Small intestine (tissue), 16 donors: ENCODE measurements at places on chromosomes 2 and 18.

DNA sequence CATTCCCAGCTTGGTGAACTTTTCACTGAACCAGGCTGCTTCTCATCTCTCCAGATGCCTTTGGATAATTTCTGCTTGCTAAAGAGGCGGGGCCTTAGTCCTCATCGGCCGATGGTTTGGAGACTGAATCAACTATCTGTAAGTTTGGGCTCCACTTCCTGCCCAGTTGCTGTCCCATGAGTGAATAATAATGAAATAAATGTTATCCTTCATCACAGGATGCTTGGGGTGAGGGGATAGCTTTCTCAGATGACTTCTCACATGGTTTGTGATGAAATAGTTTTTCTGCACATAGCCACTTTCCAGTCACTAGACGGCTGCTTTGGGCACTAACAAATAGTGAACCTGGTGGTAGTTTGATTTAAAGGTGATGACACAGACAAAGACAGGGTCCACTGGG is 376.6 kb upstream of the TRIB2 start:
- DNase-seq: no peak

DNA sequence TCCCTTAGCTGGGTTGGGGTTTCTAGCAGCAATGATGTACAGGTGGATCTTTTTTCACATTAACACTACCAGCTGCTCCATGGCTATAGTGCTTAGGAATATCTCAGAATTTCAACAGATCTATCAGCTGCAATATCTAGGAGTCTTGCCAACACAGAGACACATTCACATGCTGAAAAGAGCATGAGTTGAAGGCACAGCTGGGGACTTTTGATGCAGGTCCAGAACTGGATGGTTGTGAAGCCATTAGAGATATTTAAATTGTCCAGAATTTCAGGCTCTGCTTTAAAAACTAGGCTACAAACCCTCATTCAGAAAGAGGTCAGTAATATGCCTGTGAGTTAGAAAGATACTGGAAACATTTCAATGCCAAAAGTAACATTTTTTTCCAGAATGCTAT is 122.2 kb upstream of the CCDC195 start:
- DNase-seq: no peak

GRCh38 chr2:159546716-159547430 is 69.5 kb downstream of the BAZ2B start:
- no peak for DNase-seq

DNA sequence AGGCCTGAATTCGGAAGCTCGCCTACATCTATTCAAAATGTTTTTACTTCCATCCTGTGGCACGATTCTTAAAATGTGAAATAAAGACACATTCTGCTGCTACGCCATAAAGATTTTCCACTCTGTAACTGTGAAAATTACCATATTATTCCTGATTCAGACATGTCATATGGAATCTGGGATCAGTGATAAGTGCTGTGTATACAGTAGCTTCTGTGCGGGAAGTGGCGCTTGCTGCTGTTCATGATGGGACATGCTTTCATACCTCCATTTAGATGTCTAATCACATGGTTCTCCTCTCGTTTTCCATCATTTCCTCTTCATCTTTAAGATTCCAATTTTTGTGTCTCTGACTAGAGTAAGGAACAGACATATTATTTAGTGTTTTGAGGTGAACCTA is 163.2 kb downstream of the TMEM182 start:
- DNase-seq: no peak

DNA sequence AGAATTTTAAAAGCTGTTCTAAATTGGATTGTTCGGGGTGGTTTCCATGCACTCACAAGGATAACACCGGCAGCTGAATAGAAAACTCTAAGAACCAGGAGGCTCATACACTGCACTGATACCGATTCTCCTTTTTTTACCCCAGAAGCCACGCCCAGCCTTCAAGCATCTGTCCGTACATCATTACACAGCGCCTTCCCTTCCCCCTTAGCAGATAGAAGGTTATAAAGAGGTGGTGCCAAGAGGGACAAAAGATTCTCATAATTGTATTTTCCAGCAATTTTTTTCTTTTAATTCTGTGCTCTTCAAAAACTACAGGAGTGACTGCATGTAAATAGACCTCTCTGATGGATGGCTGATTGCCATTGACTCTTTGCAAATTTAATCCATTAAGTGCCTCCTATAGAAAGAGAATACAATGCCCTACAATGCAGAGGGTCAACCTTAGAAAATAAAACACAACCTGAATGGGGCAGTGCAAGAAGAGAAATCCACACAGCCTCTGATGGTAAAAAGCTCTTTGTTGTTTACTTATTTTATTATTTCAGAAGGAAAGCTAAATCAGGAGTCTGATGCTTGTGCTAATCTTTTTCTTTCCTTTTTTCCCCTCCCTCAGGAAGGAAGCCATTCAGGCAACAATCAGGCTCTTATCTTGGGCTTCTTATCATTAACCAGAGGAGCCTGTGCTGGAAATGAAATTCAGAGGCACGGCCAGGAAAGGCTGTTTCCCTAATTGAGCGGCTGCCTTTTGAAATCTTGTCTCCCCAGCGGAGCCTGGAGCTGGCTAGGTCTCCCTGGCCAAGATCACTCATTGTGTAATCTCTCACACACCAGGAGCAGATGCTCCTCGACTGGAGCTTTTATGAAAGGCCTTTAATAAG is 198.9 kb upstream of the NABP1 start:
- DNase-seq: peak; percentile 78

- peak; percentile 85 for DNase-seq
Measured at GRCh38 chr18:23888881-23889280, 125.7 kb upstream of the TTC39C start.

- DNase-seq: no peak
Measured at GRCh38 chr2:46050027-46050426, 247.2 kb upstream of the EPAS1 start.

- DNase-seq: no peak
Measured at GRCh38 chr2:69943000-69943842, 18.2 kb downstream of the ASPRV1 start.

- DNase-seq: no peak
Measured at GRCh38 chr2:190984595-190984994, 29.4 kb downstream of the STAT1 start.

- DNase-seq: peak; percentile 59
Measured at GRCh38 chr2:157497638-157498314, 53.9 kb upstream of the CYTIP start.

DNA sequence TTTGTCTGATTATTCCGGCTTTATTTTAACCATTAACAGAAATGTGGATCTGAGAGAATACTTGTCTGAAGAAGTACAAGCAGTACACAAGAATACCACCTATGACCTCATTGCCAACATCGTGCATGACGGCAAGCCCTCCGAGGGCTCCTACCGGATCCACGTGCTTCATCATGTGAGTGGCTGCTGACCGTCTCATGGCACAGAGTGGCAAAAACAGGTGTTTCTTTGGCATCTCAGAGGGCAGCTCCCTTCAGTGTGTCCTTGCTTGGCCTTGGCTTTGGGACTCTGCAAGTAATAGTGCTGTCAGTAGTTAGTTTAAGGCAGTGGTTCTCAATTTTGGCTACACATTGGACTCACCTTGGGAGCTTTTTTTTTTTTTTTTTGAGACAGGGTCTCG is 23.1 kb downstream of the SFTPB start:
- DNase-seq: no peak

DNA sequence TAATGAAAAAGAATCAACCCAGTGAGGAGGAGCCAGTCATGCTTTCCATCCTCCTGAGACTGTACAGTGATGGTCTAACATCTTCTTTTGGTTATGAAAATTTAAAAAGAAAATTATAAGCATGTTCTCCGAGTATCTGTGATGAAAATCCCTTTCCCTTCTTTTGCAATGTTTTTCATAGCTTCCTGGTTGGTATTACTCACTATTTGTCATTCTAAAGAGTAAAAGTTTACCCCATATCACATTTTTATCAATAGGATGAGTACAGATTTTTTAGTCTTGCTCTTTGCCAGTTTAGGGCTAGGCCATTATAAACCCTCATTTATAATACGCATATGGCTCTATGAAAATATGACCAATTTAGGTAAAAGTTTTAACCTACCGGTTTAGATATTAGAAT is 564.1 kb downstream of the SUCLG1 start:
- no peak for DNase-seq

GRCh38 chr2:119367472-119368099 is 809 bp downstream of the DBI start:
- peak; percentile 88 for DNase-seq

DNA sequence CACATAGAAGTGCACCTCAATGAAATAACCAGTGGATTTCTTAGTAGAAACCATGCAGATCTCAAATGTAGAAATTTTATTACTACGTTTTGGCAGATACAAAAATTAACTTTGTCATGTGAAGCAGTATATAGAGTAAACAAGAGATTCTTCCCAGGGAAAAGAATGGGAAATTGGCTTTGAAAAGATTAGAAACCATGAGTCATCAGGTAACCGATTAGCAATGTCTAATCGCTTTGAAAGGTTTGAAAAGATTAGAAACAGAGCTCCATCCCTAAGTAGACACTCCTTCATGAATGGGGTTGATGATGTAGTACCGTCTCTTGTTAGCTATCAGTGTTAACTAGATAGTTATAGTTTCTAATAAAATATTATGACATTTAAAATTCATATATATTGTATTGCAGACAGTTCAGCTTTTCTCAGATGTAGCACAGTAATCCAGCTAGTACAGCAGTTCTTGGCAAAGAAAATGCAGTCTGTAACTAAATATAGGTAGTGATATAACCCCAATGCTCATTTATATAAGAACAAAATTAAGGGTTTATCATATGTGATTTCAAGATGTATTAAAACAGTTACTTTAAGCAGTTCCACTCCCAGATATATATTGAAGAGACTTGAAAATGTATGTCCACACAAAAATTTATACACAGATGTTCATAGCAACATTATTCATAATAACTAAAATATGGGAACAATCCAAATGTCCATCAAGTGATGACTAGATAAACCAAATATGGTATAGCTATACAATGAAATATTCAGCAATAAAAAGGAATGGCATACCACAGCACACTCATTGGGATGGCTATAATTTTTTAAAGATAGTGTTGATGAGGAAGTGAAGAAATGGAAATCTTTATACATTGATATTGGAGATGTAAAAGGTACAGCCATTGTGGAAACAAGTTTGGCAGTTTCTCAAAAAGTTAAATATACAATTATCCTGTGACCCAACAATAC is 113.9 kb downstream of the PTPN4 start:
- DNase-seq: peak; percentile 43

- no peak for DNase-seq
Measured at GRCh38 chr2:218719457-218719856, 8.8 kb downstream of the TTLL4 start.

DNA sequence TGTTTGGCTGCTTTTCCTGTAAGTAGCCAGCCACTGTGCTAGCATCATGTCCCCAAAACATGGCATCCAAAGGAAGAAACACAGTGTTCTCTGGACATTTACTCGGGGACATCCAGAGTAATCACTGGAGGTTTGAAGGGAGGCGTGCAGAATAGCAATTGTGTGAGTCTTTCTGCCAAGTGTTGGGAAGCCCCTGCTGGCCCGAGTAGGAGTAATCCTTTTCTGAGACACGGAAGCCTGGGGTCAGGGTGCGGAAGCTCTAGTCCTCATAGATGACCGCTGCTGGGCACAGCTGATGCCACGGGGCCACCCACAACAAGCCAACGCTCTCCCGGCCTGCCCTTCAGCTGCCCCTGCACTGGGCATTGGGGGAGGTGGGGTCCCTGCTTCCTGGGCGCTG is 24.8 kb upstream of the HDAC4 start:
- no peak for DNase-seq

GRCh38 chr2:230441227-230441897 is 25.4 kb downstream of the SP100 start:
- peak; percentile 54 for DNase-seq

DNA sequence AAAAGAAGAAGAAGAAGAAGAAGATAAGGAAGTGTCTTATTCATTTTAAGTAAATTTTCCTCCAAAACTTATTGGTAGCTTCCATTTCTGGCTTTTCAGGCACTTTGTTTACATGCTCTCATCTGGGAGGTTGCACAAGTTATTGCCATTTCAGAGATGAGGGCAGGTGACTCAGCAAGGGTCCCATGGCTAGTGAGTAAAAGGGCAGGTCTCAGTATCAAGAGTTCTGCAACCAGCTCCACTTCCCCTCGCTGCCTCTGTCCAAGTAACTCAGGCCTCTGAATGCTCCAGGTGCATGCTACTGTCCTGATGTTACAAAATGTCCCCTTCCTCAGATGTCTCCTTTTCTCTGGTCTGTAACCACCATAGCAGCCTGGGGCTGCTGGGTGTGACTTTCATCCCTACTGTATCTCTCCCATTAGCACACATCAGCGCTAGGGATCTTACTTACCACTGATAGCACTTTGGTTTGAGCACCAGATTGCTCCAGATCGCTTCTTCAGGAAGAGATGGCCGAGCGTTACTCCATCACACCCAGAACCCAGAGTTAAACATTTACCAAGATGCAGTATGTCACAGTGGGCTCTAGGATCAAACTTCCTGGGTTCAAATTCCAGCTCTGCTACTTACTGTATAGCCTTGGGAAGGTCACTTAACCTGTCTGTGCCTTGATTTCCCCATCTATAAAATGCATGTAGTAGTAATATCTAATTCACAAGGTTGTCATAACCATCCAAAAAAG is 57.4 kb upstream of the LAPTM4A start:
- DNase-seq: peak; percentile 64

DNA sequence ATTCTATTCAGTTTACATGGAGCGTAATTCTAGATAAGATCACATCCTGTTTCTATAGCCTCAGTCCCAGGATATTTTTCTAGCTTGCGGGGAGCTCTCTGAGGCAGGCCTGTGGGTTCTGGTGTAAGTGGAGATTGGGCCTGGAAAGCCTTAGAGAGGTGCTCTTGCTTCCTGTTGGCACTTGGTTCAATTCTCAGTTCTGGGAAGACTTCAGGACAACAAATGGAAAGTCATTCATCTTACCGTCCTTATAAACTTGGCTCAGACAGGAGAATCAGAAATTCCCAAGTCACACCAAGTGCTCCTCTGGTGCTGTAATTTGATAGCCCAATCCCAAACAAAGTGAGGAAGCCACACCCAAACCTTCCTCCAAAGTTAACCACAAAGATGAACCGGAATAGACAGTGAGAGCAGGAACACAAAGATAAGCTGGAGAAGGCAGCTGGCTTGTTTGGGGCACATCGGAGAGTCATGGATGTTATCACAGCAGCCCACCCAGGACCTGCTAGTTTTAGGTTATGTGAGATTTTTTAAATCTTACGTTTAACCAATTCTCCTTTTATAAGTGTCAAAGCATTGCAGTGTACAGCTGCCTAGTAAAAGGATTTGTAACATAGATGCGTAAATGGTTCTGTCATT is 144.3 kb upstream of the MAP3K20 start:
- no peak for DNase-seq

GRCh38 chr2:43220229-43220751 is 6.1 kb downstream of the ZFP36L2 start:
- peak; percentile 67 for DNase-seq

DNA sequence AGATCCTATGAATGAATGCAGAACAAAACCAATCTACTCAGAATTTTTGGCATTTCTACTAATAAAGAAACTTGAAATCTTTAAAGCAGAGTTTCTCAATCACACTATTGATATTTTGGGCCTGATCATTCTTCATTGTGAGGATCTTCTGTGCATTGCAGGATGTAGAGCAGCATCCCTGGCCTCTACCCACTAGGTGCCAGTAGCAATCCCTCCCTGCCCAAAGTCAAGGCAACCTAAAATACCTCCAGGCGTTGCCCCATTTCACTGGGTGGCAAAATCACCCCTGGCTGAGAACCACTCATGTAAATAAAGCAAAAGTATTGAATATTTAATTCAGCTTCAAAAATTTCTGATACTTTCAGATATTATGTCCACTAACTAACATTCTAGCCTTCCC is 213.0 kb downstream of the SP3 start:
- DNase-seq: no peak

- no peak for DNase-seq
Measured at GRCh38 chr2:100623033-100623715, 60.4 kb downstream of the PDCL3 start.
